ENCODE measurements at places on chromosomes 13 and 19. TPM values are rescaled to one million over a fixed set of nuclear protein-coding genes. Genes with fewer than 3 reads are reported as not detected.

The GPR4 gene
- total RNA-seq = 0.12 TPM

The RDH8 gene
- total RNA-seq = 0.22 TPM

The ADGRE2 gene
- total RNA-seq = 0.56 TPM

The KLK12 gene
- not detected for total RNA-seq

The IGSF23 gene
- total RNA-seq = 0.31 TPM

The CHST8 gene
- total RNA-seq = 0.24 TPM

The CD70 gene
- total RNA-seq = 24.7 TPM

The PPM1N gene
- total RNA-seq = 8.3 TPM

The CGB5 gene
- total RNA-seq = 0.88 TPM

The PBX4 gene
- total RNA-seq = 1.6 TPM

The SMIM24 gene
- total RNA-seq = 0.44 TPM

The ANKRD24 gene
- 0.26 TPM for total RNA-seq

The POLR2E gene
- 231 TPM for total RNA-seq

The CEACAM3 gene
- total RNA-seq = not detected

The EMP3 gene
- 480 TPM for total RNA-seq

The MPND gene
- 10.4 TPM for total RNA-seq

The COL5A3 gene
- 5.8 TPM for total RNA-seq

The SLITRK6 gene
- total RNA-seq = 0.39 TPM

The GSX1 gene
- total RNA-seq = not detected

The PSG7 gene
- total RNA-seq = 0.05 TPM

The IGFL3 gene
- 0.21 TPM for total RNA-seq

The CLEC4M gene
- total RNA-seq = not detected

The SAE1 gene
- total RNA-seq = 213 TPM

The TMEM221 gene
- 0.58 TPM for total RNA-seq

The RPS16 gene
- total RNA-seq = 6,027 TPM

The BEST2 gene
- not detected for total RNA-seq

The CACNG7 gene
- total RNA-seq = 10.7 TPM

The THOP1 gene
- total RNA-seq = 77.7 TPM

The MOB3A gene
- 11.4 TPM for total RNA-seq

The PRODH2 gene
- total RNA-seq = 0.36 TPM

The ZIC5 gene
- total RNA-seq = 3.0 TPM

The BST2 gene
- total RNA-seq = 0.43 TPM
